ENCODE measurements at places on chromosomes 12 and 14. TPM values are rescaled to one million over a fixed set of nuclear protein-coding genes. Genes with fewer than 3 reads are reported as not detected.

GRCh38 chr12:114655934-114656749 is 27.8 kb downstream of the TBX3 start:
- no peak for DNase-seq

KANSL2 gene
- 49.8 TPM for polyA plus RNA-seq

- DNase-seq: no peak
These were observed 7.6 kb downstream of the ADCY4 start for GRCh38 chr14:24327303-24327702.

GRCh38 chr12:46219877-46220655 is 48.8 kb downstream of the SLC38A1 start:
- no peak for DNase-seq

DNA sequence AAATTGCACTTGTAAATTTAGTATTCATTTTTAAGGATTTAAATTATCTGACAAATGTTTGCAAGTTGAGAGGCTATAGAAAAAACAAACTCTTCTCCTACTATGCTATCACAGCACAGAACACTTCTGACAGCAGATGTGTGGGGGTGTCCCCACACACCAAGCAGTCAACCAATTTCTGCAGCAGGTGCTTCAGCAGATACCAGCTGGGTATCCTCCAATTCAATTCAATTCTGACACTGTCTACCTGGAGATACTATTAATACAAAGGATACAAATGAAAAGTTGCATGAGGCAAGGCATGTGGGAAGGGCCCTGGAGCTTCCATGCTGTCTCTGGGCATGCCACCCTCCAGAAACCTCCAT is 35.1 kb downstream of the PCNX1 start:
- no peak for DNase-seq

DNA sequence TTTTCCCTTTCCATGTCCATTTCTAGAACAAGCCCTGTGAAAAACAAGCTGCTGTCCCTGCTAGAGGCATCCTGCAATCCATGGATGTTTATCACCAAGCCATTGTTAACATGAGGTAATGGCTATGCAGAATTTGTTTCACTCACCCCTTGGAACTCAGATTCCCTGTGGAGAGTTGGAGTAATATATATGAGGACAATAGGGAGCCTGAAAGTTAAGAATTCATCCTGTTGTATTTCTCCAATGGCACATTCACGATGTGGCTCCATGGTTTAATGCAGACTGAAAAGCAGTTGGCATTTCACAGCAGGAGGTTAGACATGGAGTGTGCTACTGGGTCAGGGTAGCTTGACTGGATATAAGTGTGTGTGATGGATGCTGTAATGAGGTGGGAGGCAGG is 32.4 kb downstream of the GPR65 start:
- no peak for DNase-seq

- no peak for DNase-seq
These were observed 220.8 kb downstream of the ITPR2 start for GRCh38 chr12:26612203-26612602.

DNA sequence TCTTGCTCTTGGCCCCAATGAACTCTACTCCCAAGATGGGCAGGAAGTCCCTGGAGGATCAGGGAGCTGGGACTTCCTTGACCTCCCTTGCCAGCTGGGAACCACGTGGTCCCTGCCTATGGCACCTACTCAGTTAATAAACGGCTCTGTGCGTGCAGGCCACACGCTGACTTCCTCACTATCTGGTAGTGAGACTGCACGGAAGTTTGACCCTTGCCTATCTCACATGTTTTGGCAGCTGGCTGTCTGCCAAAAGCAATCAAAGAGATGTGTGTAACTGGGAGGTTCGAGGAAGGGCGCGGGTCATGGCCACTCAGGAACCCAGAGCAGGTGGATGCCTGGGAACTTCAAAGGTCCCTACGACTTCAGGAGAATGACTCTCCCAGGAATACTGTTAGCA is 57.9 kb downstream of the RFLNA start:
- no peak for DNase-seq

MYBPC1 gene
- not detected for polyA plus RNA-seq

DNA sequence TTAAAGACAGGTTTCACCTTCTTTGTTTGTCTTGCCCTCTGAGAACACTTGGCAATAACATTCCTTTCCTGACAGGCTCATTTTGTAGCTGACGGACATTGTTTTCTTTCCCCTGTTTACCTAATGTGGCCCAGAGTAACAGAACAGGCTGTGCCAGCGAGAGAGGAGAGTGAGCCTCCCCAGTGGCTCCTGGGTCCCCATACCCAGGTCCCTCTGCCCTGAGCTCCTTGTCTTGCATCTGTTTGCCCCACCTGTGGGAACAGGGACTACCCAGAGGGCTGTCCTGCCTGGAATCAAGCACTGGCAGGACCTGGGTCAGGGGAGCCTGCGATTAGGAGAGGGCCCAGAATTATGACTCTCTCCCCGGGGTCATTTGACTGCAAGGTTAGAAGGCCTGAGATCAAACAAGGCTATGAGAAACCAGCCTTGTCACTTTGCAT is 222.9 kb downstream of the ZFP36L1 start:
- no peak for DNase-seq

IL22 gene
- polyA plus RNA-seq: not detected

Measured in left renal cortex interstitium (tissue), 4 donors.